GF-D8 (cell line): ENCODE measurements at places on chromosomes 6 and 20.

GRCh38 chr6:161161121-161161520 lies 112.7 kb downstream of the AGPAT4 start:
- DNase-seq, result no peak

DNA sequence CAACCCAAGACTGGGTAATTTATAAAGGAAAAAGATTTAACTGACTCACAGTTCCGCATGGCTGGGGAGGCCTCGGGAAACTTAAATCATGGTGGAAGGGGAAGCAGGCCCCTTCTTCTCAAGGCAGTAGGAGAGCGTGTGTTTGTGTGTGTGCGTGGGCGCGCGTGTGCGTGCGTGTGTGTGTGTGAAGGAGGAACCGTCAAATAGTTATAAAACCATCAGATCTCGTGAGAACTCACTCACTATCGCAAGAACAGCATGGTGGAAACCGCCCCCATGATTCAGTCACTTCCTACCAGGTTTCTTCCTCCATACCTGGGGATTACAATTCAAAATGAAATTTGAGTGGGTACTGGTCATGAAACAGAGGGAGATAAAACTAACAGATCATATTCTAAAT lies 220.1 kb upstream of the EYS start:
- no peak for DNase-seq

DNA sequence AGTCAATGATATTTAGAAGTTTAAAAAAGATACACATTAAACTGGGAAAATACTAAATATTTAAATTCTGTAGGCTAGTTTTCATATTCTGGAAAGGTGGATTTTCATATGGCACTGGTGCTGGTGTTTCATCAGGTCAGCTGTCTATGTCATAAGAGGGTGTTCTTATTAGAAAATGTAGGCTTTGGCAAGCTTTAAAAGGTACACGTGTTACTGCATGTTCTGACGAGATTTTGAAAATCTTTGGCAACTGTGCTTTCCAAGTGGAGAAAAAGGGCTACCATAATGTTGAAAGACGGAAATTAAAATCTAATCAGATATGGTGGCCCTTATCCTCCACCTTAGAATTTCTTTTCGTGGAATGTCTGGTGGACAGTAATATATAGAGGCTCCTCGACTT lies 30.0 kb downstream of the SLC22A3 start:
- no peak for DNase-seq

GRCh38 chr6:49551866-49552129 lies 1.3 kb downstream of the C6orf141 start:
- no peak for DNase-seq

GRCh38 chr6:53567701-53568100 lies 22.8 kb upstream of the GCLC start:
- DNase-seq, result no peak

- no peak for DNase-seq
These were observed 82.3 kb upstream of the CLDN20 start for GRCh38 chr6:155181498-155181897.

DNA sequence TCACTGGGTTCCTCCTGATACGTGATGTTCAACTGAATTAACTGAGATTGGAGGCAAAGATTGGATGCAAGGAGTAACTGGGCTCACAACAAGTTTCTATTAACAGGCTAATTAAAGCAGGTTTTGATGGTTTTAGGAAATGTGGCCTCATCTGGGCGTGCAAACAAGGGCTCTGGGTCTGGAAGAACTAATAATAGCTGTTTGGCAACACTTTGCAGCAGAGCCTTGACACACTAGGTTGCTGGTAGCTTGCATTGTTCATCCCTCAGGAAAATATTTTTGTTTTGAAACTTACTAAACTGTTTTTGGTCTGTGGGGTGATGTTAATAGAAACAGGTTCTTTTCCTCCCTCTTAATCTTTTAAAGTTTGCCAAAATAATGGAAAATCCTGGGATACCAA lies 117.2 kb upstream of the CD93 start:
- no peak for DNase-seq

DNA sequence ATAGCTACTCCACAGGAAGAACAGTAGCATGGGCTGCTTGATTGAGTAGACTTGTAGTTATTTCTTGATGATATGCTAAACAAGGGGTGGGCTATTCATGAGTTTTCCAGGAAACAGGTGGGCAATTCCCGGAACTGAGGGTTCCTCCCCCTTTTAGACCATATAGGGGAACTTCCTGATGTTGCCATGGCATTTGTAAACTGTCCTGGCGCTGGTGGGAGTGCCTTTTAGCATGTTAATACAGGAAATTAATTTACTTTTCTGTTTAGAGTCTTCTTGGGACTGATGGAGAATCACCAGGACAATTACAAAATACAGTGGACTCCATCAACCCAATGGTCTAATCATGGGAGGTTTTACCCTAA lies 22.7 kb downstream of the CYP24A1 start:
- no peak for DNase-seq

DNA sequence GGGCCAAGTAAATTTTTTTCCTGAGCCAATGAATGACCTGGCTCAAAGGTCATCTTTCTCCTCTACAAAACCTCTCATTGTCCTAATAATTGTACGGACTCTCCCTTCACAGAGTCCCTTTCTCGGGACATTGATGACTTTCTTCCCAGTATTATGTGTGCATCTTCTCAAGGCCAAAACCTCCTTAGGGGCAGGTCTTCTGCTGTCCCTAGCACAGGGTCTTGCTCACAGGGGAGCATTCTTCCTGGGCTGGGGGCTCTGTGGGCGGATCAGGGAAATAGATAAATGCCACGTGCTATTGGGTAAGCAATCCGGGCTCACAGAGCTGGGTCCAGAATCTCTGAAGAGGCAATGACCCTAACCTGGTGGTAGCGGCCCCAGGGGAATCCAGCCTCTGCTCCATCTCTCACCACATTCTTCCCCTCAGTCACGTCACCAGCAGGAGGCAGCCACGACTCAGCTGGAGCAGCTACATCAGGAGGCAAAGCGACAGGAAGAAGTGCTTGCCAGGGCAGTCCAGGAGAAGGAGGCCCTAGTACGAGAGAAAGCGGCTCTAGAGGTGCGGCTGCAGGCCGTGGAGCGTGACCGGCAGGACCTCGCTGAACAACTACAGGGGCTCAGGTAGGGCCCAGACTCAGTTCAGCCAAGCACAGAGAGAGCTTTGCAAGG lies 23.5 kb downstream of the CEP250 start:
- DNase-seq, result no peak

DNA sequence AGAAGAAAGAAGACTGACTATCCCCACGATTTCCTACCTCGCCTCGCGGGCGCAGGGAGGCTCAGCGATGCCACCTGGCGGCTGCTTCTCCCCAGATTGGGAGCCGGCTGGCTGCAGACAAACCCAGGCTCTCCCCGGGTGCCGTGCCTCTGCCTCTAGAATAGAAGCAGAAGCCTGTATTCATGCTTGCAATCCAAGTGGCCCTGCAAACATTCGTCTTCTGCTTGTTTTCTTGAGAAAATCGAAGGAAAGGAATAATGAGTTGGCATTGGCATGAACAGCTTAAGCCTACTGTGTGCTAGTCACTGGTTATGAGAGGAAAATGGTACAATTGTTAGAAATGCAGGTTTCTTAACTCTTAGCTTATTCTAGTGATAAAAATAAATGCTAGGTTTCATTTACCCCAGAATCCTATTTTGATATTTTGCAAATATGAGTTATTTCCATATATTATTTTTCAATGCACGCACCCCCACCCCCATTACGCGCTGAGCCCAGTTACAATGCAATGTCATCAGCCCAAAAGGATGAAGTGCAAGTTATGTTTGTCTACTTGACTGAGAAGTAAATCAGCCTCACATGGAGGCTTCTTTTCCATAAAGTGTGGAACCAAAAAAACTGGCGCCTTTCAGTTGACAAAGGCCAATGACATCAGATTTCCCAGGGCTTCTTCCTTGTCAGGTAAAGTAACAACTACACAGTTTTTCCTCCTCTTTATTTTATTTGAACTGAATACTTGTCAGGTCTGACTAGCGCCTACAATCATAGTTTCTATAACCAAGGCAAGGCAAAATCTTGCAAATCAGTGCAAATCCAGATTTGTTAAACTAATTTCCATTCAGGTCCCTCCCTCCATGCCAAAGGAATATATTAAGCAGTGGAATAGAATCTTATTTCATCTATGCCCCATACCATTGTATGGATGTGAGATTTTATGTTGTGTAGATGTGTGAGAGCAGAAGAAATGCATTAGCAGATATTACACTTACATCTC lies 3.9 kb upstream of the SOX4 start:
- DNase-seq, result peak; percentile 25

DNA sequence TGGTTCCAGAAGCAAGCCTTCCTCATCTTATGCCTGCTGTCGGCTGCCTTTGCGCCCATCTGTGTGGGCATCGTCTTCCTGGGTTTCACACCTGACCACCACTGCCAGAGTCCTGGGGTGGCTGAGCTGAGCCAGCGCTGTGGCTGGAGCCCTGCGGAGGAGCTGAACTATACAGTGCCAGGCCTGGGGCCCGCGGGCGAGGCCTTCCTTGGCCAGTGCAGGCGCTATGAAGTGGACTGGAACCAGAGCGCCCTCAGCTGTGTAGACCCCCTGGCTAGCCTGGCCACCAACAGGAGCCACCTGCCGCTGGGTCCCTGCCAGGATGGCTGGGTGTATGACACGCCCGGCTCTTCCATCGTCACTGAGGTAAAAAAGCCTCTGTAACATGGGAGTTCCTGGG lies 366 bp downstream of the SLC22A1 start:
- no peak for DNase-seq

DNA sequence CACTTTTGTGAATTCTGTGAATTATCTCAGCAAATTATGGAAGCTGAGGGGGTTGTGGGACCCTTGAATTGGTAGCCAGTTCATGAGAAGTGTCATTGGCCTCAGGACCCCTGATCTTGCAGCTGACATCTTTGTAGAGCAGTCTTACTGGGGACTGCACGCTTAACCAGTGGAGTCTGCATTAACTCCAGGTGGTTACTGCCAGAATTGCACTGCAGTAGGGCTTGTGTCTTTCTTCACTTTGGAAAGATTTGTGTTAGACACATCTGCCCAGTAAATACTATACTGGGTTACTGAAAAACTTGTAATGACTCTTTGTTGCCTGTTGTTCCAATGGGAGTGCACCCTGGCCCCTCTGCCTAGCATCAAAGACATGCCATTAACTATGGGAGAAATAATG lies 21.2 kb upstream of the CDKN1A start:
- DNase-seq, result no peak

- no peak for DNase-seq
These were observed 62.3 kb downstream of the KIAA0319 start for GRCh38 chr6:24583463-24584381.

DNA sequence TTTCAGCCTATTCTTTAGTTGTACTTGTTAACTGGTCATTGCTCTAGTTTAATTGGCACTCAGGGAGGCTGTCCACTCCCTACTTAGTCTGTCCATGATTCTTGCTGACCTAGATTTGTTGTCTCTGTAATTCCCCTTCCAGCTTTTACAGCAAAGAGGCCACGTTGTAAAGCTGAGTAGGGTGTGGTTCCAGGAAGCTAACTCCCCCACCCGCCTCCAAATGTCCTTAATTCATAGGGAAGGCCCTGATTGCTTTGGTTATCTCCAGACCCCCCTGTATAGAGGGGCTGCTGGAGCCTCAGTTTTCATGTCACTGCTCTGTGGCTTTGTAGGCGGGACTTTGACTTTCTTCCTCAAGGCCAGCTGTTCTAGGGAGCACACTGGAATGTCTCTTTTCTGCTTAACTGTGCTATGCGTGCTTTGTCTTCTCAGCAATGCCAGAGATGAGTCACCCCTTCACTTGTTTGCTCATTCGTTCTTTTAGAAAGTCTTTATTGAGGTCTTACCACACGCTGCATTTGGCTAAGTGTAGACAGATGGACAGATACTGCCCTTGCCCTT lies 175.1 kb upstream of the JAG1 start:
- DNase-seq, result no peak

- no peak for DNase-seq
These were observed 96.4 kb upstream of the IYD start for GRCh38 chr6:150272264-150272975.

DNA sequence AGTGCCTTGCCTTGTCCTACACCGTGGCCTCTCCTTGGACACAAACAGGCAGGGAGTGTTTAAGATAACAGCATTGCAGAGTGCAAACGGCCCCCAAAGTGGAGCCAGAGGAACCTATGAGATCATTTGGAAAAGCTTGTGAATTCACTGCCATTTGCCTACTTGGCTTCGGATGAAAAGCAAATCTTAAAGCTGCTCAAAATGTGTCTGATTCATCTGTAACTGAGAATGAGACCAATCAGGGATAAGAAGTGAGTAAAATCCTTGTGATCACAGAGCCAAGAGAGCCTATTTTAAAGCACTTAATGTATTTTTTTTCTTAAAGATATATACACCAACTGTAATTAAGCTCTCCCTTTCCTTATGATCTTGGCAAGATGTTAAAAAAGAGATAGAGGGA lies 65.7 kb upstream of the BACH2 start:
- DNase-seq, result no peak

DNA sequence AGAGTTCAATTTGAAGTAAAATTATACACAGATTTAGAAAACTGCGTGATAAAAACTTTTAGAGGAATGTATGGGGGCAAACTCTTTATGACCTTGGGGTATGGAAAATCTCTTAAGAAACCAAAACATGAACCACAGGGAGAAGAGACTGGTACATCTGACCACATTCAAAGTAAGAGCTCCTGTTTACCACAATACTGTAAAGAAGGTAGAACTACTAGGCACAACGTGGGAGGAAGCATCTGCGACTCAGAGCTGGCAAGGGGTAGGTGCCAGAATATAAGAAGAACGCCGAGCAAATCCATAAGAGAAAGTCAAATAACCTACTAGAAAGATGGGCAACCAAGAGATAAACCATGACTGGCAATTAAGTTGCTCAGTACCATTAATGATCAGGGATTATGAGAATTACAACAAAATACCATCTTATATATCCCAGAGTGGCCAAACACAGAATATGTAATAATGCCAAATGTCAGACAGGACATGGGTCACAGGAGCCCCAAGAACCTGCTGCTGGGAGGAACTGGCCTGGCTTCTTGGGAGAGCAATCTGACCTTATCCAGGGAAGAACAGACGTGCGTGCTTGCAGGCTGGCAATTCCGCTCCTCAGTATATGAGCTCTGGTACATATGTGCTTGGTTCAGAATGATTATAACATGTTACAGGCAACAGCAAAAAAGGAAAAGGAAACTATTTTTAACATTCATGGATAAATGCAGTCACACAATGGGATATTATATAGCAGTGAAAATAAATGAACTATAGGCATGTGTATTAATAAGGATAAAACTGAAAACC lies 50.2 kb downstream of the INSM1 start:
- no peak for DNase-seq

DNA sequence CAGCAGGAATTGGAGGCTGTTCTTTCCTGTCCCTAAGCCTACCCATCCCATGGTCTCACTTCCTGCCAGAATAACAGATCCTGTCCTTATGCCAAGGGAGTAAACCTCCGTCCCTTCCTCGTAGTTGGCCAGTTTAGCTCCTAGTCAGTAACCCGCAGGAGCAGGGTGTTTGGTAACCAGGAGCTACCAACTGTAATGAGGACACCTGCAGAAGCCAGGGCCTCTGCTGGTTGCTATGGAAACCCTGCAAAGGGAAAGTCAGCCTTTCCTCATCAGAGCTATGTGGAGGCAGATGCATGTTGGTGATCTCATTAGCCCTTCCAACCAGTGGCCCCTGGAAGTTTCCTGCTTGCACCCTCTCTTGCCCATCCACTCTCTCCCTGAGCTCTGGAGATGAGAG lies 368.2 kb upstream of the SULF2 start:
- no peak for DNase-seq

- no peak for DNase-seq
These were observed 933 bp upstream of the ADGRB3 start for GRCh38 chr6:68633972-68634725.
